T47D (cell line): ENCODE measurements at places on chromosomes 2 and 18.

GRCh38 chr2:109210431-109211200 is 81.6 kb downstream of the SH3RF3 start:
- no peak for DNase-seq

GRCh38 chr2:232204457-232204931 is 174.1 kb upstream of the ALPP start:
- DNase-seq: peak; percentile 57

DNA sequence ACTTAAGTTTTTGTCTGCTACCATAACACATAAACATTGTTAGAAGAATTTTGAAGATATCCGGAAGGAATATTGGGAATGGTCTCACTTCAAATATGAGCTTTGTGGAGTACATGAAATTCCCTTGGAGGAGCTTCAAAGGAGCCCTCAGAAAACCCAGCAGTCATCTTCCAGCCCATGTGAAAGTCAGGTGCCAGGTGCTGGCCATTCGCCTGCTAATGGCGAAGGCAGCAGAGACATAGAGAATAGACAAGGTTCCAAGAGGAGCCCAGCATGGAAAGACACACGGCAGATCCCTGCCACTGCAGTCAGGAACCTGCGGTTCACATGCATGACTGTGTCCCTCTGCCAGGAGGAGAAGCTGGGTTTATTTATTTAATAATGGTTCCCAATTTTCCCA is 40.0 kb upstream of the EPG5 start:
- no peak for DNase-seq

- DNase-seq: no peak
Observed at GRCh38 chr2:45885171-45885621, 233.7 kb downstream of the PRKCE start.

DNA sequence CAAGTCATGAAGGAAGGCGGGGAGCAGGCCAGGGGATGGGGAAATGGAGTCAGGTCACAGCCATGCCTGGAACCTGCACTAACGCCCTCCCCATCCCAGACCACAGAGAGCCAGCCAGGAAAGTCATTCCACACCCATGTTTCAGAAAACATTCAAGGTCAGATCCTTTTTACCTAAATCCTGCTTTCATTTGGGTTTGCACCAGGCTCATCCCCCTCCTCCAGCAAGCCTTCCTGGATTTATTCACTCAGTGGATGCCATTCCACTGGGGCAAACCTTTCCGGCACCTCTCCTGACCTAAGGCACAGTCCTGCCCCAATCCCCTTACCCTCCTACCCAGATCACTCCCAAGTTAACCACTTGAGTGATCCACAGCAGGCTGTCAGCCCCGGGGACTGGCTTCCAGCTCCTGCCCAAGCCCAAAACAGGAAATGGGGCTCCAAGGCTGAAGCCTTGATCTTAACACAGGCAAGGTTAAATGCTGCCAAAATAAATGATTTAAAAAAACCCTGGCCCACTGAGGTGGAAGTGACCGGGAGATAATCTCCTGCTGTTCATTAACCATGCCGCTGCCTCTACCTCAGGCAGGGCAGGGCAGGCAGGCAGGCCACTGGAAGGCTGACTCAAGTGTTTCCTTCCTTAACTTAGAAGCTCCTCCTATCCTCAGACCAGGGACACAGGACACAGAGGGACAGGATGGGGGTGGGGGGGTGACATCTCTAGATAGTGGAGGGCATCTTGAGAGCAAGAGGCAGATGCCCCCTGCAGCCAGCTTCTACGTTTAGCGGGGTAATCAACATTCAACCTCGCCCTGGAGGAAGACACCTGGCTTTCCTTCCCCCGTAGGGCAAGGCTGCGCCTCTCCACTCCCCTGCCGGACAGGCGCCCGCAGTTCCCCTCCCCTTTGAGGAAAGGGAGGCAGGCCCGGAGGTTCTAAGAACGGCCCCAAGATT is 1.4 kb downstream of the RAB11FIP5 start:
- DNase-seq: peak; percentile 35

- no peak for DNase-seq
Observed at GRCh38 chr18:55864281-55864680, 276.3 kb upstream of the TCF4 start.

DNA sequence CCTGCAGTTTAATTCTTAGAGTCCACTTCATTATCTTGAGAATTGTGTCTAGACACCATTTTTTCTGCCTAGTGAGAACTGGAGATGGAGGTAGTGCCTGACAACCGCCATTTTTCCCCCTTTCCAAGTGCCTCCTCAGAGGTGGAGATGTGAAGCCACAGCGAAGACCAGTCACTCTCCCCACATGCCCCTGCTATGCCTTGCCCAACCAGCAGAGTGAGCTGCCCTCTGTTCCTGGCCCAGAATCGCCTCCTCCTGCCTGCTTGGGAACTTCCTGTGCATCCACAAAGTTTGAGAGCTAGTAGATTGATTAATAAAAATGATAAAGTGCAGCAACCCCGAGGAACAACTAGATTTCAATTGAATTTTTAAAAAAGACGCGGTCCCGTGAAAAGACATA is 123.3 kb downstream of the CLIP4 start:
- DNase-seq: peak; percentile 53

DNA sequence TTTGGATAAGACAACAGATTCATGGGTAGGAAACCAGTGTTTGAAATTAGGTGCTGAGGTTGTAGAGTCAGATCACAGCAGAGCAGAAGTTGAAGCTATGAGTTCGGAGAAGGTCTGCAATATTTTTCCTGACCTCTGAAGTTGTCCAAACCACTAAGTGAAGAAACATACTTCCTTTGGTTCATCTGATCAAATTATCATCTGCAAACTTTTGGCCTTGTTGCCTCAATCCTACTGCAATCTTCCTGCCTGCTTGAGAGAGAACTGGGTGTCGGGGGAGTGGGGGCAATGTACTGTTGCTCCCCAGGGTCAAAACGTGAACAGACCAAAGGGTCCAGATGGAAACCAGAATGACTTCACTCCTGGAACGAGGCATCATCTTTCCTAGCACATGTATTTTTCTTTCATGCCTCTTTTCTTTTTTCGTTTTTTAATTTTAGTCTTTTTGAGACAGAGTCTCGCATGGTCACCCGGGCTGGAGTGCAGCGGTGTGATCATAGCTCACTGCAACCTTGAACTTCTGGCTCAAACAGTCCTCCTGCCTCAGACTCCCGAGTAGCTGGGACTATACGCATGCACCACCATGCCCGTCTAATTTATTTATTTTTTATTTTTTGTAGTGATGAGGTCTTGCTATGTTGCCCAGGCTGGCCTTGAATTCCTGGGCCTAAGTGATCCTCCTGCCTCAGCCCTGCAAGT is 42.7 kb downstream of the RAB31 start:
- DNase-seq: no peak

GRCh38 chr18:79781331-79781941 is 16.3 kb upstream of the KCNG2 start:
- DNase-seq: peak; percentile 36
